ENCODE measurements at places on chromosomes 6 and 20.

DNA sequence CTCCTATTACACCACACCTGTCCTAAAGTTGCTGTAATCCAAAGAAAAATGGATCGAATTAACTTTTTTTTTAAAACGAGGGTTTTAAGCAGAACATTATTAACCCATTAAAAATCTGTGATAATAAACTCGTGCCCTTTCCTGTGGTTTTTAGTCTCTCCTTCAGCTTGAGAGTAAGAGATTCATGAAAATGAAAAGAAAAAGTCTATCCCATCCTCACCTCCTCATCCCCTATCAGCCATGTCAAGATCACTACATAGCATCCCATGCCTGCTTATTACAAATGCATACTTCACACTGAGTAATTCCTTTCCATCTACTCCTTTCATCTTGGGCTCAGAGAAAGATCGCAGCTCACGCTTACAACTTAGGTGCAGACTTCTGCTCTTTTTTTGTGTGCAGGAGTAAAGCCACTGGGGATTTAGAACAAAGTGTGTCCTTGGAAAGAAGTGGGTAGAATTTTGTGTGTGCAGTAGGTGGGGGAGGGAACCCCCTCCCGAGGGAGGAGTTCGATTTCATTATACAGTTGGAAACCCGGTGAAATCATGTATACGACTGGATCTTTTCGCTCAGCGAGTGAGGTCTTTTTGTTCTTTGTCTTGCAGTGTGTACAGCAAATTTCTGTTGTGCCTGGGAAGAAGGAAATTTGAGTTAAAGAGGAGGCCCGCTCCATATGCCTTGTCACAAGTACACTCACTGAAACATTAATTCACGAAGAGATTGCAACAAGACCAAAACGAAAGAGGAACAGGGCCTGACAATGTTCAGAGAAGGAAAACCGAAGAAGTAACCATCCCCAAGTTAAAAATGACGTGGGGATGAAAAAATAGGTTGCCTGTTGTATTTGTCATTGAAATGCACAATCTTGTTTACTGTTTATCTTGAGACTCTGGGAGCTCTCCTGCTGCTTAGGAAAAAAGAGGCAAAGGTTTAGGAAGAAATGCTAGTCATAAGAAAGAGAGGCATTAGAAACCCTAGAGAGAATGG is 146.5 kb upstream of the ZNF217 start:
- DNase-seq, result no peak

DNA sequence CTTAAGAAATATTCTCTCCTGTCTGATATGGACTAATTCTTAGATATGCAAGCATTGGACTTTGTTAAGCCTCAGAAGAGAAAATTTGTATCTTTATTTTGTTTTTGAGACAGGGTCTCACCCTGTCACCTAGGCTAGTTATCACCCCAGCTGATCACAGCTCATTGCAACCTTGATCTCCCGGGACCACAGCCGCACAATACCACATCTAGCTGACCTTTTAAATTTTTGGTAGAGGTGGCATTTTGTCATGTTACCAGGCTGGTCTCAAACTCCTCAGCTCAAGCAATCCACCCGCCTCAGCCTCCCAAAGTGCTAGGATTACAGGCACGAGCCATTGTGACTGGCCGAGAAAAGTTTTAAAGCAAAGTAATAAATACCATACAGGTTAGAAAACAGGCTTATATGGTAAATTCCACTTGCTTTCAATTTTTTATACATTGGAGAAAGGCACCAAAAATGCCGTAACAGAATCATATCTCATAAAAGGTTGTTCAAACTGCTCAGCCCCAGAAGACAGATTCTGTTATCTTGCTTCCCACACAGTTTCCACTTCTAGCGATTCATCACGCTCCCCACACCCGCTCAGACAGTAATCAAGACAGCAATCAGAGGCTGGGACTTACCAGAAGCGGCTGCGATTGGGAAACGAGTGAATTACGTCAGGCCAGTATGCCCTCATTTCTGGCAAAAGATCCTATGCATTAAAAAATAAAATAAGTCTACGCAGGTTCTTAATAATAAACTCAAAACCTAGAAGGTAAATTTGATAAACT is 13.8 kb downstream of the RNASET2 start:
- no peak for DNase-seq

DNA sequence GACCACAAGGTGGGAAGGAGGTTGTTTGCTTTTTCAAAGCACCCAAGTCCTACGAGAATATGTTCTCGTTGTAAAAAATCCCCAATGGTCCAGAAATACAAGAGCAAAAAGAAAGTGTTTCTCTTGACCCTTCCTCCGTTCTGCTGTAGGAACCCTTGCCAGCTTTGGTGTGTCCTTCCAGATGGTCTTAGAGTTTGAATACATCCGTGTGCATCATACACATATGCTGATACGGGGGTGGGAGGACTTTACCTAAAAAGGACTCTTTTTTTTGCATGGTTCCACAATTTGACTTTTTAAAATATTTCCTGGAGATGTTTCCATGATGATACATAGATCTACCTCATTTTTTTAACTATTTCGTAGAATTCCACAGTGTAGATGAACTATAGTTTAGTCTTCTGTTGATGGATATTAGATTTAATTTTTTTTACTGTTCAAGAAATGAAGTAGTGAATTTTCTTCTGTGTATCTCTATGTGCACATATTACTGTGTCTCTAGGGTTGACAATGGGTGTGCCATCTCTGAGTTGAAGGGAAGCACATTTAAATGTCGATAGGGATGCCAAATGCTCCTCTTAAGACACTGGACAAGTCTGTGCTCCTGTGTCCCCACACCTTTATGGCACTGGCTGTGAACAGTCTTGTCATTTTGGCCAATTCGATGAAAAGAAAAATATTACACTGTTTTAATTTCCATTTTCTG is 182.1 kb upstream of the SNX9 start:
- no peak for DNase-seq

DNA sequence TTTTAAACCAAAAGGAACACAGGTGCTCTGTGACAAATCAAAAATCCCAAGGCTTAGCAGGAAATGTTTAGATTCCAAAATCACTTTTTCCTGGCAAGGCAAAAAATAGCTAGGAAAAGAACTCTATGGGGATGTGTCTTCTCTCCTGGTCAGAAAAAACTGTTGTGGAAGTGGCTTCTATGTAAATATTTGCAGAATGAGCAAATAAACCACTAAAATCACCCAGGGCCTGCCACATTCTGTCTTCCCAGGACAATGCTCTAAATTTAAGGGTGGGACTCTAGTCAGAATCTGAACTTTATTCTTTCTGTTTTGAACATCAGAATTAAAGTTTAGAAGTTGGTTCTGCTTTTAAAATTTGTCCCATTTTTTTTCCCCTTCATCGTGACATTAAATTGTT is 29.3 kb downstream of the GCM1 start:
- DNase-seq, result no peak

GRCh38 chr6:147095316-147095715 is 108.9 kb upstream of the STXBP5 start:
- DNase-seq, result no peak

GRCh38 chr6:129893640-129894039 is 32.5 kb upstream of the TMEM244 start:
- peak; percentile 1 for DNase-seq

GRCh38 chr6:78599526-78599925 is 267.8 kb upstream of the IRAK1BP1 start:
- DNase-seq, result no peak
